ENCODE measurements at places on chromosomes 7 and 10. TPM values are rescaled to one million over a fixed set of nuclear protein-coding genes. Genes with fewer than 3 reads are reported as not detected.

- DNase-seq: no peak
- peaks cover 5% of the 10 kb centered on the region for H3K4me1 ChIP-seq
- no peaks in the 10 kb centered on the region for H3K27me3 ChIP-seq
- H3K4me3 ChIP-seq: peak overlapping the region; percentile 87
- H3K36me3 ChIP-seq: peaks cover 6% of the 10 kb centered on the region
These were observed 502 bp downstream of the PRKRIP1 start for GRCh38 chr7:102396710-102397019.

GRCh38 chr10:851901-852300 is 79.6 kb downstream of the LARP4B start:
- H3K27me3 ChIP-seq: no peaks in the 10 kb centered on the region
- DNase-seq: no peak
- no peak overlapping the region for H3K27ac ChIP-seq
- no peaks in the 10 kb centered on the region for H3K36me3 ChIP-seq
- peaks cover 2% of the 10 kb centered on the region for H3K4me1 ChIP-seq

DNA sequence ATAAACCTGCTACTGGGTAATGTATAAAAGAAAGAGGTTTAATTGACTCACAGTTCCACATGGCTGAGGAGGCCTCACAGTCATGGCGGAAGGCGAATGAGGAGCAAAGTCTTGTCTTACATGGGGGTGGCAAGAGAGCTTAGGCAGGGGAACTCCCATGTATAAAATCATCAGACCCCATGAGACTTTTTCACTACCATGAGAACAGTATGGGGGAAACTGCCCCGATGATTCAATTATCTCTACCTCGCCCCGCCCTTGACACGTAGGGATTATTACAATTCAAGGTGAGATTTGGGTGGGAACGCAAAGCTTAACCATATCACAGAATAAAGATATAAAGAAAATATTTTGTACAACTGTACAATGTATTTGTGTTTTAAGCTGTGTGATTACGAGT is 39.4 kb upstream of the PLCE1 start:
- H3K27me3 ChIP-seq: no peaks in the 10 kb centered on the region
- no peak for DNase-seq
- no peaks in the 10 kb centered on the region for H3K4me1 ChIP-seq
- no peak overlapping the region for H3K27ac ChIP-seq
- H3K4me3 ChIP-seq: no peak overlapping the region
- H3K36me3 ChIP-seq: no peaks in the 10 kb centered on the region

GRCh38 chr10:15745751-15746150 is 26.0 kb upstream of the ITGA8 start:
- H3K4me1 ChIP-seq: no peaks in the 10 kb centered on the region
- DNase-seq: no peak
- no peak overlapping the region for H3K4me3 ChIP-seq
- H3K27ac ChIP-seq: no peak overlapping the region
- no peaks in the 10 kb centered on the region for H3K36me3 ChIP-seq

DNA sequence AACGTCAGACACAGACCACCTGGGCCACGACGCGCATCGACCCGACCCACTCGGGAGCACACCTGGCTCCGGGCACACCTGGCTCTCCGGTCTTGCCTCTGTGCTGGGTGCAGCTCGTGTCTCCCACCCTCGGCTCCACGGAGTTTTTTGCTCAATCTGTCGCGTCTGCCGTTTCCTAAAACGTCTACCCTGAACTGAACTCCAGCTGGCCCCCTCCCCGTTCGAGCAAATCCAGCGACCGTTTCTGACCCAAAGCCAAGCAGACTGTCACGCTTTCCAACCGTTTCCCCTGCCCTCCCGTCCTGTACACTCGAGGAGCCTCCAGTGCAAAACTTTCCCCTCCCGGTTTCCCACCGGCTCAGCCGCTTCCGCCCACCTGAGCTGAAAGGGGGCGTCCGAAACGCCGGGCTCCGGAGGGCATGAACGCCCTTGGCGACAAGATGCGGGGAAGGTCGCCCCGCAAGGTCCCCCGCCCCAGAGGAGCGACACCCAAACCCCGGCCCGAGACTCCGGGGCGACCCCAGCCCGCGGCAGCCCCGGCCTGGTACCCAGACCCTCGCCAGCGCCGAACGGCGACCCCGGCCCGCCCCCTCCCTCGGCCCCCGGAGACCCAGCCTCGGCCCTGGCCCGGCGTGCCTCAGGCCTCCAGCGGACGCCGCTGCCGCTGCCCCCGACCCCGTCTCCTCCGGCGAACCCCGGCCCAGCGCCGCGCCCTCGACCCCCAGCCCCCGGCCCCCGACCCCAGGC is 557 bp downstream of the CYTH3 start:
- H3K36me3 ChIP-seq: no peaks in the 10 kb centered on the region
- DNase-seq: no peak
- H3K27ac ChIP-seq: peak overlapping the region; percentile 58
- H3K4me3 ChIP-seq: peak overlapping the region; percentile 74
- H3K4me1 ChIP-seq: peaks cover 15% of the 10 kb centered on the region
- no peaks in the 10 kb centered on the region for H3K27me3 ChIP-seq

- no peak overlapping the region for H3K27ac ChIP-seq
- no peaks in the 10 kb centered on the region for H3K27me3 ChIP-seq
- DNase-seq: no peak
- no peaks in the 10 kb centered on the region for H3K4me1 ChIP-seq
These were observed 29.7 kb upstream of the HSPA12A start for GRCh38 chr10:116771959-116772585.

DNA sequence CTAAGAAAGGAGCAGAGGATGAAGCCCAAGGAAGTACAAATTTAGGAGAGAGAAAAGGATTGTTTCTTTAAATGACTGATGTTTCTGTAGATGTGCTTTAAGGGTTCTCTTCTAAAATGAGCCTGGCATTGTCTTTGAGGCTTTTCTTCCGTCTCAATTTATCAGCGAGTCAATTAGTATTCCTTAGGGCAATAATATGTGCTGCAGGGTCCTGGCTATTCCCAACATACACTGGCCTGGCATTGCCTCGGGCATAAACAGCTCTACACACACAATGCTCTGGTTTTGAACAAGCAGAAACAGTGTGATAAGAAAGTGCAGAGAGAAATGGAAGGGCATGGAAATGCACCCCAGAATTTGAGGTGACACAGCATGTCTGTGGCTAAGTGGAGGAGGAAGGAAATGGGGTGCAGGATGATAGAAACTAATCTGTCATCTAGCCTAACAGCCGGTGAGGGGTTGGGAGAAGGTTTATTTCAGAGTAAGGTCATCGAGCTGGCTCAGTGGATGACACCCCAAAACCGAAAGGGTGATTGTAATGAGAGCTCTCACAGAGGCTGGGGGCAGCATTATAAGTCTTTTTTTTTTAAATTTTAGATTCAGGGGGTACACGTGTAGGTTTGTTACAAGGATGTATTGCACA is 67.5 kb upstream of the ARHGAP21 start:
- H3K4me3 ChIP-seq: no peak overlapping the region
- no peaks in the 10 kb centered on the region for H3K36me3 ChIP-seq
- no peaks in the 10 kb centered on the region for H3K4me1 ChIP-seq
- no peak overlapping the region for H3K27ac ChIP-seq
- no peak for DNase-seq
- no peaks in the 10 kb centered on the region for H3K27me3 ChIP-seq

DNA sequence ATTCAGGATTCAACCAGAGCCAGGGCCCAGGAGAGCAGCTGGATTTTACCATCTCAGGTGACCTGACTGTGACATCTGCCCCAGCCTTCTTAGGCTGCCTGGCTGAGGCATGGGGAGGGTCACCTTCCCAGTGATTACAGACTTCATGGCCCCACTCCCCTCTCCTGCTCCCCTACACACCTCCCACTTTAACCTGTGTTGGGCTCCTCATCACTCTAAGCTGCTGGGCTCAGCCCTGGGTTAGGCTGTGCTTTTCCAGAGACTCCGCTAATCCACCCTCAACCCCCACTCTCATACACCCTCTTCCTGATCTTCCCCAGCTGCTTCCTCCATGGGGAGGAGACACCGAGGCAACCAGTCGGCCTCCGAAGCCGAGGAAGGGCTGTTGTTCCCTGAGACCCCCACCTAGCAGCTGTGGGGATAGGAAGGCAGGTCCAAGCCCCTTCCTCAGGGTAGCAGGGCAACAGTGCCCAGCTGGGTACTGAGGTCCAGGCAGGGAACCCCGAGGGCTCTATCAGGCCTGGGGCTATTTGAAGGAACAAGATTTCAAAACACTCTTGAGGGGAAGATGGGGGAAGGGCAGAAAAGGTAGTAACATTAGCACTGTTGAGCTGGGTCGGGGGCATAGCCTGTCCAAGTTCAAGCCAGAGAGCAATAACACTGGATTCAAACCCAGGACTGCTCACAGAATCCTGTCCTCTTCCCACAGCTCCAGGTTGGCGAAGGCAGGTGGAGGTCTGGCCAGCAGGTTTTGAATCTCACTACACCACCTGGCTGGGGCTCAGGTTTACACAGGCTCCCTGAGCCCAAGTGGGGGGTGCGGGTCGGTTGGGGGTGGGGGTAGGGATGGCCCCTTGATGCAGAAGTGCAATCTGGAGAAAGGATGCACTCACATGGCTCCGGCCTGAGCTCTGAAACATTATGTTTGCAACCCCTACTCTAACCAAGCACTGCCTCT is 1.8 kb downstream of the IMPDH1 start:
- H3K27ac ChIP-seq: peak overlapping the region; percentile 30
- no peak overlapping the region for H3K4me3 ChIP-seq
- no peak for DNase-seq
- H3K4me1 ChIP-seq: peaks cover 24% of the 10 kb centered on the region

DNA sequence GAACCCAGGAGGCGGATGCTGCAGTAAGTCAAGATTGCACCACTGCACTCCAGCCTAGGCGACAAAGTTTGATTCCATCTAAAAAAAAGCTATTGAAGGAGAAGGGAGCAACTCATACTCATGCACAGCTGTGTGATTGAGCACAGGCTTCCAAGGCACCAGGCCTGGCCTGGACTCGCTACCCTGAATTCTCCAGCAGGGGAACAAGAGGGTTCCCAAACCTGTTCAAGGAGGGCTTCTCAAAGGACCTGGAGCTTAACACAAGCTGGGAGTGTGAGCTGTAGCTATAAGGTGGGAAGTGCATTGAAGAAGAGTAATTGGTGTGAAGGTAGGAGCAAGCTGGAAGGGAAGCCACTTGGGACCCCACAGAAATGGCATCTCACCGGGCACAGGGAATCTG is 15.1 kb upstream of the DDIT4 start:
- H3K27me3 ChIP-seq: no peaks in the 10 kb centered on the region
- H3K4me3 ChIP-seq: no peak overlapping the region
- no peak for DNase-seq
- H3K36me3 ChIP-seq: no peaks in the 10 kb centered on the region
- peaks cover 45% of the 10 kb centered on the region for H3K4me1 ChIP-seq

The FBXL13 gene
- total RNA-seq: 5.4 TPM

DNA sequence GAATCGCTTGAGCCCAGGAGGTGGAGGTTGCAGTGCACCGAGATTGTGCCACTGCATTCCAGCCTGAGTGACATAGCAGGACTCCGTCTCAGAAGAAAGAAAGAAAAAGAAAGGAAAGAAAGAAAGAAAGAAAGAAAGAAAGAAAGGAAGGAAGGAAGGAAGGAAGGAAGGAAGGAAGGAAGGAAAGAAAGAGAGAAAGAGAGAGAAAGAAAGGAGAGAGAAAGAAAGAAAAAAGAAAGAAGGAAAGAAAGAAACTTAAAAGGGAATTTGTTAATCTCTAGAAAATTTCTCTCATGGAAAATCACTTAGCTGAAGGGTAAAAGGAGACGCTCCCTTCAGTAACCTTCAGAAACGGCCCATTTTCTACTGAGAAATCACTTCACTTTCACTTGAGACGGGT is 279.5 kb upstream of the KLF6 start:
- no peaks in the 10 kb centered on the region for H3K27me3 ChIP-seq
- H3K4me3 ChIP-seq: no peak overlapping the region
- no peak overlapping the region for H3K27ac ChIP-seq

GRCh38 chr10:63003816-63004453 is 129.2 kb upstream of the NRBF2 start:
- DNase-seq: no peak
- H3K4me3 ChIP-seq: no peak overlapping the region
- H3K27ac ChIP-seq: no peak overlapping the region
- no peaks in the 10 kb centered on the region for H3K27me3 ChIP-seq
- H3K36me3 ChIP-seq: no peaks in the 10 kb centered on the region
- H3K4me1 ChIP-seq: no peaks in the 10 kb centered on the region

The POMZP3 gene
- 8.2 TPM for total RNA-seq

DNA sequence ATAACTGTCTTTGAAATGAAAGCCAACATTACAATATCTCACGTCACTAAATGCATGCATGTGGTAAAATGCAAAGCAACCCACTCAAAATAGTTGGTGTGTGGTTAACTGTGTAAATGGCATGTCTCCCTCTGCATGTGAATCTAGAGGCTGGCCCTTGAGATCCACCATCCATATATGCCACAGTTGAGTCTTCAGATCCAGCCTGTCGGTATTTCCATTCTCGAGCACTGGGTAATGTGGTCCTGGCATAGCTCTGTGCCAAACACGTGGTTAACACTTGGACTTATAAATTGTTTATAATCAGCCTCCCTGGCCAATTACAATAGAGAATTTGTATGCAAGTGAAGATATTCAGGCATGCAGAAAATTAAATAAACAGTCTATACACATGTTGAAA is 90.3 kb downstream of the LYZL1 start:
- no peak for DNase-seq
- H3K27ac ChIP-seq: no peak overlapping the region
- no peak overlapping the region for H3K4me3 ChIP-seq
- H3K36me3 ChIP-seq: no peaks in the 10 kb centered on the region
- H3K27me3 ChIP-seq: no peaks in the 10 kb centered on the region

DNA sequence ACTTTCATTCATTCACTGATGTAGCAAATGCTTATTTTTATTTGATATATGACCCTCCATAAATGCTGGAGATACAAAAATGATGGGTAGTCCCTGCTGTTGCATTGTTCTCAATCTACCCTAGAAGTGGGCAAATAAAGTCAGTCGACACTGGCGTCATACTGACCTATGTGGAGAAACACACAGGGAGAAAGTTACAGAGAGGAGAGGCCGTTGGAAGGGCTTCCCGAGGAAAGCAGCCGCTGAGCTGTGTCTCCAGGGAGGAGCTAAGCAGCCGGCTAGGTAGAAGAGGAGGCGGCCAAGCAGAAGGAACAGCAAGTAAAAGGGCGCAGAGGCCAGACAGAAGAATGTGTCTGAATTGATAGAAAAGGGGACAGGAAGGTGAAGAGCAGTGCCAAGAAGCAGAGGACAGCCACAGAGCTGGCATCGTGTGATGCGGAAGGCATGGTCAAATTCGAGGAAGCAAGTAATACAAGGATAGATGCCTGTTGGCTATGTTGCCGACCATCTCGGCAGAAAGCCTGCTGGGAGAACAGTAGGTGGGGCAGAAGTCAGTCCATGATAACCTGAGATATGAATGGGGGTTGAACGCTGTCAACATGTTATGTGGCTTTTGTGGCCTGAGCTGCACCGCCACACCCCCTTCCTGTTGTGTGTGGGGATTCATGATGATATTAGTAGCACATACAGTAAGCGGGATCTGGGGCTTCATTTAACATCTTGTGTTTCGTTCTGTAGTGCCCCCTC is 25.9 kb downstream of the ST8SIA6 start:
- no peaks in the 10 kb centered on the region for H3K27me3 ChIP-seq
- DNase-seq: no peak
- no peaks in the 10 kb centered on the region for H3K36me3 ChIP-seq
- no peak overlapping the region for H3K4me3 ChIP-seq

The MEOX2 gene
- 4.3 TPM for total RNA-seq

Data from prostate gland (tissue), 2 donors.